ENCODE measurements at places on chromosomes 12 and 14. TPM values are rescaled to one million over a fixed set of nuclear protein-coding genes. Genes with fewer than 3 reads are reported as not detected.

- H3K27me3 ChIP-seq = no peaks in the 10 kb centered on the region
- peak overlapping the region; percentile 89 for H3K27ac ChIP-seq
- peak overlapping the region; percentile 94 for H3K4me3 ChIP-seq
These were observed 903 bp downstream of the PARPBP start for GRCh38 chr12:102120886-102121285.

- no peaks in the 10 kb centered on the region for H3K36me3 ChIP-seq
- no peak for DNase-seq
- no peak overlapping the region for H3K4me3 ChIP-seq
- no peak overlapping the region for H3K27ac ChIP-seq
- H3K27me3 ChIP-seq = no peaks in the 10 kb centered on the region
These were observed 88.9 kb upstream of the BTG1 start for GRCh38 chr12:92234533-92234932.

- H3K27ac ChIP-seq = no peak overlapping the region
- H3K36me3 ChIP-seq = no peaks in the 10 kb centered on the region
- H3K4me1 ChIP-seq = no peaks in the 10 kb centered on the region
- no peak for DNase-seq
- H3K27me3 ChIP-seq = no peaks in the 10 kb centered on the region
These were observed 116.3 kb upstream of the PRICKLE1 start for GRCh38 chr12:42705863-42706262.

DNA sequence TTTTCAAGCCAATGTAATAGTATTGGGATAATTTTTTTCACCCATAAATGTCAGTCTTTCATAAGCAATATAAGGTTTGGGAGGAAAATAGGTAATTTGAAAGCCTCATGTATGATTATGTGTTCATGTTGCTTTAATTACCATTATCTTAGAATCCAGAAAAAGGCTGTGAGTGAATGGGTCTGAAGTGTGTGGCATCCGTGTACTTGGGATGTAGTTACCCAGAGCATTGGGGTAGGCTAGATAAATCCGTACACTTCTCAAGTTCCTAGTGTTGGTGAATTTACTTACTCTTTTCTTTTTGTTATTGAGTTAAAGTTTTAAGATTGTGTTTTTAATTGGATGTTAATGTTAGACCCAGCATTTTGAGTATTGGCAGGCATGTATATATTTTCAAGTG, 104.4 kb downstream of the FGD4 start:
- no peaks in the 10 kb centered on the region for H3K4me1 ChIP-seq
- no peak overlapping the region for H3K4me3 ChIP-seq
- no peaks in the 10 kb centered on the region for H3K36me3 ChIP-seq
- H3K27ac ChIP-seq = no peak overlapping the region

DNA sequence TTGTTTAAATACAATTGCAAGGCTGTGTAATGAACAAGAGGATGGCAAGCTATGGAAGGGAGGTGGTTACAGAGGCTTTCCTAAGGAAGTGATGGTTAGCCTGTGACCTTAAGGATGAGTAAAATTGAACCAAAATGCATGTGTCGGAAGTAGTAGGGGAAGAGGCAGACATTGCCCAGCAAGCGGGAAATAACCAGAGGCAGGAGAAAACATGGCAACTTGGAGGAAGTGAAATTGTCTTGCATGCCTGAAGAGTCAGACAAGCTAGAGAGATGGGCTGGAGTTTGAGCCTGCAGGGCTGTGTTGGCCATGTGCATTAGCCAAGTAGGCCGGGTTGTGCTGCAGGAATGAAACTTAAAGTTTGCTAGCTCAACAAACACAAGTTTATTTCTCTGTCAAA, 96.2 kb downstream of the BTG1 start:
- H3K36me3 ChIP-seq = no peaks in the 10 kb centered on the region
- H3K27me3 ChIP-seq = no peaks in the 10 kb centered on the region
- no peak for DNase-seq
- H3K4me3 ChIP-seq = no peak overlapping the region
- H3K4me1 ChIP-seq = peaks cover 45% of the 10 kb centered on the region

SEL1L gene
- 57.6 TPM for total RNA-seq

DNA sequence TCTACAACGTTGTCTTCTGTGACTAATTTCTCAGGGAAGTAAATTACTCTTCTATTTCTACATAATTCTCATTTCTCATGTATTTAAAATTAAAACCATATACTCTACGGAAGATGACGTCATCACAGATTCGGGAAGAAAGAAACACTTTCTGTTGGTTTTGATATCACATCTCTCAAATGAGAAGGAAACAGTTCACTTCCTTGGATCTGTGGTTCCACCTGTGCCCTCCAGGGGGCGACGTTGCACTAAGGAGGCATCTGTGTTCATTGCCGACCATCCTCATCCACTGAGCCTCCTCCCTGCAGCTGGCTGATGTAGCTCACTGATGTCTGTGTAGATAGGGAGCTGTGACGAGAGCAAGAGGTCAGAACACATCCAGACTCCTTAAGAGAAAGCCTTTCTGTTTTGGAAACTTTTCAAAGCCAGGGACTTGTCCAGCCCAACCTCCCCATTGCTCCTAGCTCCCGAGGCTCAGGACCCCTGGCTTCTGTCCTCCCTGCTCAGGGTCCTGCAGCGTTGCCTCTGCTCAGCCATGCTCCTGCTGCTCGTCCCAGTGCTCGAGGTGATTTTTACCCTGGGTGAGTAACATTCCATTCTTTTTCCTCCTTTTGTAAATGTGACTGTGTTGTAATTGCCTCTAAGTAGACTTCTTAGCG, 172.7 kb upstream of the OR4E1 start:
- peak overlapping the region; percentile 47 for H3K27ac ChIP-seq
- H3K36me3 ChIP-seq = no peaks in the 10 kb centered on the region
- H3K4me3 ChIP-seq = peak overlapping the region; percentile 82
- peaks cover 8% of the 10 kb centered on the region for H3K27me3 ChIP-seq
- H3K4me1 ChIP-seq = no peaks in the 10 kb centered on the region

DNA sequence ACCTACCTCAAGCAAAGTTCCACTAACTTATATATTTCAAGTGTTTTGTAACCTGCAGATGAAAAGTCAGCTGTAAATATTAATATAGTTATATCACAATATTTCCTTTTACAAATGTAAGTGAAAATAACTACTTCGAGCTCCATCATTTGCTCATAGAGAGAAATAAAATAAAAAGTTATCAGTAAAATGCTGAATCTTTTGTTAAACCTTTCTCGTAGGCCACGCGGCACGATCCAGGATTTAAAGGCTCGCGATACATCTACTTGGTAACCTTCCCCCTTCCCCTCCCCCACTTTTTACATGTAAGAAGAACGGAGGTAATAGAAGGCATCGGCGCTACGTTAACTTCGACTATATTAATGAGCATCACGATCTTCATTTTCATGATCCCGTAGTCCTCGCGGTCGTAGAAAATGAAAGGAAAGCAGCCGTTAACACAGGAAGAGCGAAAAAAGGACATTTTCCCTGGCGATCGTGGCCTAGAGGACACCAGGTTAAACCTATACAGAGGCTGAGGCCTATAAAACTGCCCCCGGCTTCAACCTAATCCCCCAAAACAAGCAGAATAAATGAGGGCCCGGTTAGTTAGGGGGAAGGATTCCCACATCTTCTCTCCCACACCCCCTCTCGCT, 508 bp downstream of the HNRNPC start:
- no peak for DNase-seq
- H3K36me3 ChIP-seq = peaks cover 32% of the 10 kb centered on the region
- peak overlapping the region; percentile 98 for H3K27ac ChIP-seq
- H3K27me3 ChIP-seq = no peaks in the 10 kb centered on the region

DNA sequence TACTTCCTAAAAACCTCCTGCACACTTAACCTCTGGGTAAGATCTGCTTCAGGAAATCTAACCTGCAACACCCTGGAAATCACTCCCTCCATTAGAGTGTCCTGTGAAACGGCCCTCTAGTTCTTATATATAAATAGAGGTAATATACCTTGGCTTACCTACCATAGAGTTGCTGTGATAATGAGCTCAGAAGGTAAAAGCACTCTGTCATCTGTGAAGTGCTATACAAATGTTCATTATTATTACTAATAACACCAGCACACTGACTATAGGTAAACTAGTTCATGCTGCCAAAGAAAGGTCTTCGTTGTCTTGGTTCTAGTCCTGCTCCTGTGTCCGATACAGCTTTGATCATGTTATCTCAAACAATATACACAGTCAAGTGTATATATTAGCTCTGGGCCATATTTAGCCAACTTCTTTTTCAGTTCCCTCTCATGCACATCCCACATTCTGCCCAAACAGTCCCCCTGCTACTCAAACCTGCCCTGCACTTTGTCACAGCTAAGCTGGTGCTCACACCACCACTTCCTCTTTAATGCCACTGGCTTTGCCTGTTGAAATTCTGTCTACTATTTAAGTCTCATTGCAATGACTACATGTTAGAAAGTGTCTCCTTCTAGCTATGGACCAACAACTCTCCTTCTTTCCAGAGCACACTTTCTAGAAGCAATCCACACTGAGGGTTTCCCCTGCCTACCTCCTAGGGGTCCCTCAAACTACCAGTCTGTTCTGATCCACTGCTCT, 5.1 kb downstream of the E2F7 start:
- no peaks in the 10 kb centered on the region for H3K27me3 ChIP-seq
- DNase-seq = no peak
- H3K4me3 ChIP-seq = no peak overlapping the region
- H3K4me1 ChIP-seq = peaks cover 14% of the 10 kb centered on the region

GRCh38 chr14:92755495-92755894, 7.1 kb upstream of the LGMN start:
- no peaks in the 10 kb centered on the region for H3K27me3 ChIP-seq
- no peak overlapping the region for H3K27ac ChIP-seq
- peaks cover 15% of the 10 kb centered on the region for H3K4me1 ChIP-seq
- no peak overlapping the region for H3K4me3 ChIP-seq
- no peaks in the 10 kb centered on the region for H3K36me3 ChIP-seq
- DNase-seq = no peak

ZDHHC22 gene
- not detected for total RNA-seq

- no peak within 1 kb of the TSS for H3K4me3 ChIP-seq
- H3K27me3 ChIP-seq = peaks cover 6% of the 10 kb centered on the region
- no peak within 1 kb of the TSS for H3K27ac ChIP-seq
- H3K36me3 ChIP-seq = no peaks in the 10 kb centered on the region
- DNase-seq = no peak
These were observed at the start of gene CLEC6A for GRCh38 chr12:8455727-8456360. Gene CLEC6A, plus strand, starts transcription at chr12:8455962. Its CDS starts 150 bp downstream, at chr12:8456112.

- peak overlapping the region; percentile 33 for H3K27ac ChIP-seq
- H3K36me3 ChIP-seq = no peaks in the 10 kb centered on the region
- no peak for DNase-seq
- H3K4me1 ChIP-seq = peaks cover 12% of the 10 kb centered on the region
- H3K27me3 ChIP-seq = peaks cover 2% of the 10 kb centered on the region
- H3K4me3 ChIP-seq = peak overlapping the region; percentile 17
These were observed 72.9 kb upstream of the LTA4H start for GRCh38 chr12:96108321-96108720.

DNA sequence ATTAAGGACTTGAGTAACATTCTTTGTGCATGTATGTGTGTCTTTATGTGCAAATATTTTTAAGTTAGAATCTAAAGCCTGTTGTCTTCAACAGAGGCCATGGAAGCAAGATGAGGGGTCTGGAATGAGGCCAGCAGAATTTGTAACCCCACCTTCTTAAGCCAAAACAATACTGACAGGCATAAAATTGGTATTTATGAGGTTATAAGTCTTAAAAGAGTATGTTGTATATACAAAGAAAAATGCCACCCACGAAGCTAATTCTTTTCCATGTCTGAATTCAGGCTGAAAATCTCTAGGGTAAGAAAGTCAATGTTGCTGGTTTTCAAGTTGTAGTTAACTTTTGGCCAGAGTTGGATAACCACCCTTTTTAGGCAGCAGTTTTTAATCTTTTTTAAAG, 86.2 kb upstream of the TMTC1 start:
- no peak overlapping the region for H3K4me3 ChIP-seq
- no peak overlapping the region for H3K27ac ChIP-seq
- DNase-seq = no peak
- H3K27me3 ChIP-seq = no peaks in the 10 kb centered on the region
- H3K4me1 ChIP-seq = no peaks in the 10 kb centered on the region
- no peaks in the 10 kb centered on the region for H3K36me3 ChIP-seq

CCDC175 gene
- total RNA-seq = 0.22 TPM

DNA sequence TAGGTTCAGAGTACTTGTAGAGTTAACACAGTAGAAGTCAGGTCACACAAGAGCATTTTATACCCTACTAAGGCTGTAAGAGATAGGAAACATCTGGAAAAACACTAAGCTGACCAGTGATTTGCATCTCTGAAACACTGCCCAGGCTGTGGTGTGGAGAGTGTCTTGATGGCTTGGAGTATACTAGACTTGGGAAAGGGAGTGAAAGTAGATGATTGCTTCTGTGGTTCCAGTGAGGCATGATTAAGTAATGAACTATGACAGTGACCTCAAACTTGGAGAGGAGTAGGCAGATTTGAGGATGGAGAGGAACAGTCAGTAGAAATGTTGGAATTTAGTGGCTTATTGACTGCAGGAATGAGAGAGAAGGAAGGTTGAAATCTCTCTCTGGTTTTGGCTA, 201.2 kb downstream of the FLRT2 start:
- DNase-seq = no peak
- no peaks in the 10 kb centered on the region for H3K4me1 ChIP-seq
- H3K27me3 ChIP-seq = no peaks in the 10 kb centered on the region
- H3K27ac ChIP-seq = no peak overlapping the region
- H3K4me3 ChIP-seq = no peak overlapping the region

OASL gene
- 19.3 TPM for total RNA-seq

- H3K4me3 ChIP-seq = no peak overlapping the region
- no peaks in the 10 kb centered on the region for H3K27me3 ChIP-seq
- no peaks in the 10 kb centered on the region for H3K36me3 ChIP-seq
- no peaks in the 10 kb centered on the region for H3K4me1 ChIP-seq
- no peak for DNase-seq
These were observed 32.2 kb downstream of the HMGA2 start for GRCh38 chr12:65856521-65856920.

- no peak overlapping the region for H3K4me3 ChIP-seq
- no peaks in the 10 kb centered on the region for H3K36me3 ChIP-seq
- DNase-seq = no peak
These were observed 275.7 kb downstream of the DAD1 start for GRCh38 chr14:22313172-22313801.

- no peak for DNase-seq
- H3K4me1 ChIP-seq = no peaks in the 10 kb centered on the region
- H3K27me3 ChIP-seq = peaks cover 2% of the 10 kb centered on the region
- no peak overlapping the region for H3K4me3 ChIP-seq
- H3K27ac ChIP-seq = no peak overlapping the region
These were observed 8.5 kb upstream of the RFLNA start for GRCh38 chr12:124286414-124286813.
